ENCODE measurements at places on chromosomes 2 and 18.

GRCh38 chr2:132884292-132884691, 214.3 kb upstream of the LYPD1 start:
- DNase-seq: no peak

DNA sequence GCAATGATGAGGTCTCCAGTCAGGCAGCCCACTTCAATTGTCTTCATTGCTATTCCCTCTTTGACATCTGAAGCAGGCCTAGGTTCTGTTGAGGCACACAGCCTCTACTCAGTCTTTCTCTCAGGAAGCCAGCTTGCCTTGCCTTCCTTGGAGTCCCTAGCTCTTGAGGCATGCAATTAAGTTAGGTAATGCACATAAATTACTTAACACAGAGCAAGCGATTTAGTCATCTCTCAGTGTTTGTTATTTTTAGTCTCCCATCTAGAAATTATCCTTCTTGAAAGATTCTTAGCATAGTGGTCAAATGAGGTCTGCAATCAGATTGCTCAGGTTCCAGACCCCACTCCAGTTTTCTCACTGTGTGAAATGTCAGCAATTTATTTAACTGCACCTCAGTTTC, 32.0 kb downstream of the SULT1C4 start:
- DNase-seq: no peak

- DNase-seq: no peak
These were observed 99.6 kb downstream of the MAP3K20 start for GRCh38 chr2:173175222-173175621.

DNA sequence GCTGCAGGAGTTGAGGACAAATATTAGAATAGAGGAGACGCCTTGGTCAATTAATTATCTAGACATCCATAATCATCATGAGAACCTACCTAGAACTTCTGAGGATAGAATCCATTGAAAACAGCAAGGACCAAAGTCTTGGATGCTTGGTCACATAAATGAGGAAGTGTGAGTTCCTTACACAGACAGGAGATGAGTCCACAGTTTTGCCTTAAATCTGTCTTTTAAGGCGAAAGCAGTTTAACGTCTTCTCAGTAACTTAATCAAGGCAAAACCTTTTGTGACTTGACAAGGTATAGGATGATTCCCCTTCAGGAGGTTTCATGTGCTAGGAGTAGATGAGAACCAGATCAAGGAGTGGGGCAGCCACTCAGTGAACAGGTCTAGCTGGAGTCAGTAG, 1783.2 kb upstream of the CELF4 start:
- no peak for DNase-seq

- DNase-seq: no peak
These were observed 35.4 kb downstream of the PREPL start for GRCh38 chr2:44325897-44326296.

DNA sequence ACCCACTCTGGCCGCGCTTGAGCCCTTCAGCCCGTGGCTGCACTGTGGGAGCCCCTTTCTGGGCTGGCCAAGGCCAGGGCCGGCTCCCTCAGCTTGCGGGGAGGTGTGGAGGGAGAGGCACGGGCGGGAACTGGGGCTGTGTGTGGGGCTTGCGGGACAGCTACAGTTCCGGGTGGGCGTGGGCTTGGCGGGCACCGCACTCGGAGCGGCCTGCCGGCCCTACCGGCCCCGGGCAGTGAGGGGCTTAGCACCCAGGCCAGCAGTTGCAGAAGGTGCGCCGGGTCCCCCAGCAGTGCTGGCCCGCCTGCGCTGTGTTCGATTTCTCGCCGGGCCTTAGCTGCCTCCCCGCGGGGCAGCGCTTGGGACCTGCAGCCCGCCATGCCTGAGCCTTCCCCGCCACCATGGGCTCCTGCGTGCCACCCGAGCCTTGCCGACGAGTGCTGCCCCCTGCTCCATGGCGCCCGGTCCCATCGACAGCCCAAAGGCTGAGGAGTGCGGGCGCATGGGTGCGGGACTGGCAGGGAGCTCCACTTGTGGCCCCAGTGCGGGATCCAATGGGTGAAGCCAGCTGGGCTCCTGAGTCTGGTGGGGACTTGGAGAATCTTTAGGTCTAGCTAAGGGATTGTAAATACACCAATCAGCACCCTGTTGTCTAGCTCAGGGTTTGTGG, 173.7 kb upstream of the FIGN start:
- no peak for DNase-seq

DNA sequence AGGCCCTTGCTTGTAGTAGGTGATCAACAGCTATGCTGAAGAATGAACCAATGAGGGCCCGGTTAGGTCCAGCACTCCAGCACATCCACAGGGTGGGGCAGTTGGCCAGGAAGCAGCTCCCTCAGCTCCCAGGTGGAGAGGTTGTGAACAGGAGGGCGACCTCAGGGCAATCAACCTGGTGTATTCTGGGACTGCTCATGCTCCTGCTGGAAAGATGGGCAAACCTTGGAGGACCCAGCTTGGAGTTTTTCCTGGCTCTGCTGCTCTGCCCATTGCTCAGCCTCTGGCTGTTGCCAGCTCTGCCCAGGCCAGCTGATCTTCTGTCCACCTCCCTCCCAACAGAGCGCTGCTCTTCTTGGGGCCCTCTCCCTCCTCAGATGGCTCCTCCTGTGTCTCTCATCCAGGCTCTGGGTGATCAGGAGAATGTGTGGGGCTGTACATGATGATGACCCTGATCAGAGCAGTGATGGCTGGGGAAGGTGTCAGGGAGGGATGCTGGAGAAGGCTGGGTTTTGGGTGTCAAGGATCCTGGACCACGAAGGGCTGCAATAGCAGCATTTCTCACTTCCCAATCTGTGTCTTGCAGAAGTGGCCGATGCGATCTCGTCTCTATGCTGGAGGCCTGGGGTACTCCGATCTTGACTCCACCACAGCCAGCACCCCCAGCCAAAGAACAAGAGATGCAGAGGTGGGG, 3.4 kb downstream of the TCF23 start:
- DNase-seq: no peak

- DNase-seq: no peak
These were observed 91.5 kb downstream of the CCBE1 start for GRCh38 chr18:59605633-59606192.

GRCh38 chr2:234495251-234496054, 1.4 kb downstream of the ARL4C start:
- DNase-seq: no peak

DNA sequence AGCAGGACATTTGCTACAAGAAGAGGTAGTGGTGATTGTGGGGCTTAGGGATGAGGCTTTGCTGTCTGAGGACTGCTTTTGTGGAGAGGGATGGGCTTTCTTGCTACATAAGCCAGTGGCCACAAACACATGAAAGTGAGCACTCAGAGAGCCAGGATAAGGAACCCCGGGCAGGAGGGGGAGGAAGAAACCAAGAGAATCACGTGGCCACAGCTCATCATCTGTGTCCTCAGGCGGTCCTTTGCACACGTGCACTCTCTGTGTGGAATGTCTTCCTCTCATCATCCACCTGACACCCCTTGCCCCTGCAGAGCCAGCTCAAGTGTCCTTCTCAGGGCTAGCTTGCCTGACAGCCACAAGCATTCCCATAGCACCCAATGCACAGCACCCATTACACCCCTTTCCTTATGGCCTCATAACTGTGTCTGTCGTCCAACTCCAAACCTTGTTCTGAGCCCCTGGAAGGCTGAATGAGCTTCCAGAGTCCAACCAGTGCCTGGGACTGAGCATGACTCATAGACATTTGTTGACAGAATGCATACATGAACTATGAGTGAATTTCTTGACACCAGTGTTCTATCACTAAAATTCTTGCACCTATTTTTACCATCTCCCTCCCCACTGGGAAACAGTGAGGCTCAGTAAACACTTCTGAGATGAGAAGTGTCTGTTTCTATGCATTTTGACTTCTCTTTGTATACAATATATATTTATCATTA, 398.3 kb downstream of the ALK start:
- DNase-seq: no peak

GRCh38 chr2:195594248-195594647, 62.8 kb upstream of the SLC39A10 start:
- DNase-seq: no peak

DNA sequence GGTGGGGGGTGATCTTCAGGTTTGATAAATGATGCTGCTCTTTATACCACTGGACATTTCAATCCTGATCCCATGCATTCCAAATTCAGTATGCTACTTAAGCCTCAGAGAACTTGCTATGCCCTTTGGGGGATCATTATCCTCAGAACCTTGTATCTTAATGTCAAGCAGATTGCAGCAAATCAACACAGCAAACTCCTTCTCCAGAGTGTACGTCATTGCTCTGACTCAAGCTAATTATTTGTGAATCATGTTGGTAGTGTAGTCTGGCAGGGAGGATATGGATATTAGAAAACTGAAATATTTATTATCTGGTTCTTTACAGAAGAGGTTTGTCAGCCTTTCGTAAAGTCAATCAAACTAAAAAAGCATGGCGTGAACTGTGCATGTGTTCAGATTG, 562.5 kb upstream of the FAM98A start:
- no peak for DNase-seq

DNA sequence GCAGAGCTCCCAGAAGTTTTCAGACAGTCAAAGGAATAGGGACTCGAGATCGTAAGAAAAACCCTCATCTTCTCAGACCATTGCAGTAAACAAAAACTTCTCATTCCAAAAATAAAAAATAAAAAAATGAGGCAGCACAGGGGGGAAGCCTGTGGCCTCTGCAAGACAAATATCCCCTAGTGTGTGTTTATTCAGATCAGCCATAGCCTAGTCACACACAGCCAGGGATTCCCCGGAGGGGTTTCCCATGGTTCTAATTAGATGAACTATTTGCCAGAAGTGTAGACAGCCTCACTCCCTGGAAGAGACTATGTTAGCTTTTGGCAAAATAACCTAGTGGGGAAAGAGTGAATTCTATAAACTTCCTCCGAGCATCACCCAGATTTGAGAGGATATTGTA, 122.9 kb upstream of the KLF7 start:
- DNase-seq: no peak

DNA sequence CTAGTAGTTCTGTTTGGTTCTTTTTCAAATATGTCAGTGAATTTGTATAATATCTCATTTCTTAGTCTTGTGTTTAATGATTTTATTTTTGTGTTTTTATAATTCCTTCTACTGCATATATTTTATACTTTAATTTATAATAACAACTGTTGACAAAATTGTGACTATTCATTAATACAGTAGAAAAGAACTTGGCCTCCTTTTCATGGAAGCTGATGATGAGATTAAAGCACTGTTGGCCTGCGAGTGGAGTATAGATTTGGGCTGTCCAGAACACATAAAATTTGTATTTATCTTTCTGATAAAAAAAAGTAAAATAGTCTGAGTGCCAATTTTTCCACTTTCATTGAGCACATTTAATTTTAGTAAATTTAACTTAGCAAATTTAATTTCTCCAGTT, 12.1 kb downstream of the CFLAR start:
- DNase-seq: no peak

DNA sequence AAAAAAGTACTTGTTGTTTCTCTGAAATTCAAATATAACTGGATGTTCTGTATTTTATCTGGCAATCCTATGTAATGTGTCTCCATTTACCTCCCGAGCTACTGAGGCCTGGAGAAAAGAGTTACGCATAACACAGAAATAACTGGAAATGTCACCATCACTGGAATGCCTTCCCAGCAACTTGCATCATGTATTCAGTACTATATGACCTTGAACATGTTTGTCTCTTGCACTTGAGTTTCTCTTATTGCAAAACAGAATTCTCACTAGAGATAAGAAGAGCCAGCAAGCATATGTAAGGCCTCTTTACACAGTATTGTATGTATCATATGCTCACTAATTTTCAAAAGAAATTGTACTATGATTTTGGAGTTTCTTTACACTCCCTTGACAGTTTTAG, 99.6 kb upstream of the CTAGE1 start:
- no peak for DNase-seq

- peak; percentile 54 for DNase-seq
These were observed 571 bp downstream of the EEF1B2 start for GRCh38 chr2:206160125-206160806.

DNA sequence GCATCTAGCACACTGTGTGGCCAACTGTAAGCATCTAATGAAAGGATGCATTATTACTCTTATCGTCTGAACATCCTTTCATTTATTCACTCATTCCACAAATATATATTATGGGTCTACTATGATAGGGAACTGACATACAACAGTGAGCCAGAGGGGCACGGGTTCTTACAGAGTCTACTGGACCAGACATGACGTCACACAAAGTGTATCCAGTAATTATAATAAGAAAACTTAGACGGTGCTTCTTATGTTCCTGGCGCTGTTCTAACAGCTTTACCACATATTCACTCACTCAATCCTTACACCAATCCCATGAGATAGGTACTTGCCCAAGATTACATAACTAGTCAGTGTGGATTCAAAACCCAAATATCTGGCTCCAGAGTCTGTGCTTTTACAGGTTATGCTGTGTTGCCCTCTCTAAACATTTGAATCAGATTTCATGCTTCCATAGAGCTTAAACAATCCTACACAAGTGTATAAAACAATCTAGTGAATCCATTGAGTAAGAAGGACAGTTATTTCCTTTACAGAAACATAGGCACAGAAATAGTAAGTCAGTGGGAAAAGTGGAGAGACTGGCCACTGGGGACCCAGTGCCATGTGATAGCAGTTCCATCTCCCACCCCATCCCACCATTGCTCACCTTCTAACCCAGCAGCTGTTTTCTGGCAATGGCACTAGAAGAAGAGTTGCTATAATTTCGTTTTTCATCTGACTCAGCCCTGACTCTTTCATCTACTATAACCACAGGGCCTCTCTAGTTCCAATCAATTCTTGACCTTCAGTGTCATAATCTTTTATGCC, 24.2 kb upstream of the ARL5A start:
- DNase-seq: no peak

GRCh38 chr18:32368991-32369390, 101.7 kb downstream of the GAREM1 start:
- DNase-seq: no peak

DNA sequence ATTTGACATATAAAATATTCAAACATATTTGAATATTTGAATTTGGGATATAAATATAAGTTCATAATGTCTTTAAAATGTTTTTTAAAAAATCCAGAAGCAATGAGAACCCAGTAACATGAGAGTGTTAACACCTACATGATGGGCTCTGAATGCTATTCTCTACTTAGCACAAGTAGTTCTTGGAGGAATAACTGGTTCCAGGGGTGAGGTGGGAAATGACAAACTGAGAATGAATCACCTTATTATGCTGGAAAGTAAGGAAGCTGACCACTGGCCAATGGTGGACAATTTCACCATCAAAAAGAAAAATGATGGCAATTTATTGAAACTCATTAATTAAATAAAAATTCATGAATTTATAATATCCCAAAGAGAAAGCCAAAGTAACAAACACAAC, 79.6 kb upstream of the NABP1 start:
- DNase-seq: no peak

- DNase-seq: no peak
These were observed 50.9 kb upstream of the BIN1 start for GRCh38 chr2:127157651-127158485.

- DNase-seq: no peak
These were observed 44.8 kb downstream of the DIPK1C start for GRCh38 chr18:74412116-74412880.

GRCh38 chr18:69000366-69000765, 202.5 kb downstream of the CCDC102B start:
- DNase-seq: no peak

GRCh38 chr18:63528863-63529492, 13.2 kb upstream of the SERPINB12 start:
- DNase-seq: no peak

GRCh38 chr2:98445683-98446581, 1.3 kb downstream of the INPP4A start:
- DNase-seq: no peak
